Mucosa of descending colon (tissue), 3 donors: ENCODE measurements at places on chromosomes 6 and 20.

DNA sequence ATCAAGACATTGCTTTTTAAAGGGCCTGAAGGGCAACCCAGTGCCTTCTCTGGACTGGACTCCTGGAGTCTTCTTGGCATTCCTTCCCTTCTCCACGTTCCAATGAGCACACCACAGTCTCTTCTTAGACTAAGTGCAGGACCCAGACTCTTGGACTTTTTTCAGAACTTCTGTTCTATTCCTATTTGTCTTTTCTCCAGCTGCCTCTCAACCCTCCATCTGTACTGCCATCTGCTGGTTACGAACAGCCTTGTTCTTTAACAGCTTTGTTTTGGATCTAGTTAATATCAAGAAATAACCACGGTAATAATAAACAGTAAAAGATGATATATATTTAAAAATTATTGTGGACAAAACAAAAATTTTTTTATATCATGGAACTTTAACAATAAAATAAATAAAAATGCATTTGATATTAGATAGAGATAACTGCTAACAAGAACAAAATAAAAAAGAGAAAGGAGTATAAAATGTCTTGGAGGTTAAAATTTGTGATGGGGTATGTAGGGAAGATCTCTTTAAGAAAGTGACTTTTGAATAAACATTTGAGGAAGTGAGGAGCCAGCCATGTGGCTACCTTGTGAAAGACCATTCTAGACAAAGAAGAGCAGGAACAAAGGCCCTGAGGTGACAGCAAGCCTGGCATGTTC, 105.1 kb upstream of the HCRTR2 start:
- DNase-seq: no peak

DNA sequence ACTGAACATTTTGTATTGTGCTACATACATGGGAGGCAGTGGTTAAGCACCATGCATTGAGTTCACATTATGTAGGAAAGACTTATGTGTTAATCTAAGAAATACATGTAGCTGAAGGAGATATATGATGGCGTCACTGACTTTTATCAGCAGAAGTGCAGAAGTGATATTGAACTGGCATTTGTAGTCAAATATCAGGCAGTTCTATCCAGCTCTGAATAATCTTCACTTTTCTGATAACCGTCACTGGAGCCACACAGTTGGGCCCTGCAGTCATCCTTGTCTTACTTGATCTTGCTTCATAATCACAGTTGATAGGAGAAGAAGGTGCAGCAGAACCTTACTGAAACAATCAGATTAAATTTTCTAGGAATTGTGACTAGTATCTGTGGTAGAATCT, 26.4 kb downstream of the CRISP1 start:
- no peak for DNase-seq

- no peak for DNase-seq
Measured at GRCh38 chr6:89297695-89298351, 17.3 kb downstream of the GABRR2 start.

DNA sequence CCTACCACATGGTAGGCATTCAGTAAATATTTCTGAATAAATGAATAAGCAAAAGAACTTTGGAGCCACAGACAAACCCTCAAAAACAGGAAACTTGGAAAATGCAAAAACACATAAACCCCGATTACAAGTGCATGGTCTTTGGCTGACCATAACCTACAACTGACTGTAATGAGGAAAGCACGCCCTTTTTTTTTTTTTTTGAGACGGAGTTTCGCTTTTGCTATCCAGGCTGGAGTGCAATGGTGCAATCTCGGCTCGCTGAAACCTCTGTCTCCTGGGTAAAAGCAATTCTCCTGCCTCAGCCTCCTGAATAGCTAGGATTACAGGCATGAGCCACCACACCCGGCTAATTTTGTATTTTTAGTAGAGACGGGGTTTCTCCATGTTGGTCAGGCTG, 11.9 kb upstream of the LATS1 start:
- DNase-seq: no peak

GRCh38 chr20:24405810-24406209, 63.6 kb upstream of the SYNDIG1 start:
- no peak for DNase-seq

GRCh38 chr6:44856479-44856878, 469.0 kb downstream of the CDC5L start:
- DNase-seq: no peak

- no peak for DNase-seq
Measured at GRCh38 chr6:98976674-98977385, 29.1 kb upstream of the FBXL4 start.

DNA sequence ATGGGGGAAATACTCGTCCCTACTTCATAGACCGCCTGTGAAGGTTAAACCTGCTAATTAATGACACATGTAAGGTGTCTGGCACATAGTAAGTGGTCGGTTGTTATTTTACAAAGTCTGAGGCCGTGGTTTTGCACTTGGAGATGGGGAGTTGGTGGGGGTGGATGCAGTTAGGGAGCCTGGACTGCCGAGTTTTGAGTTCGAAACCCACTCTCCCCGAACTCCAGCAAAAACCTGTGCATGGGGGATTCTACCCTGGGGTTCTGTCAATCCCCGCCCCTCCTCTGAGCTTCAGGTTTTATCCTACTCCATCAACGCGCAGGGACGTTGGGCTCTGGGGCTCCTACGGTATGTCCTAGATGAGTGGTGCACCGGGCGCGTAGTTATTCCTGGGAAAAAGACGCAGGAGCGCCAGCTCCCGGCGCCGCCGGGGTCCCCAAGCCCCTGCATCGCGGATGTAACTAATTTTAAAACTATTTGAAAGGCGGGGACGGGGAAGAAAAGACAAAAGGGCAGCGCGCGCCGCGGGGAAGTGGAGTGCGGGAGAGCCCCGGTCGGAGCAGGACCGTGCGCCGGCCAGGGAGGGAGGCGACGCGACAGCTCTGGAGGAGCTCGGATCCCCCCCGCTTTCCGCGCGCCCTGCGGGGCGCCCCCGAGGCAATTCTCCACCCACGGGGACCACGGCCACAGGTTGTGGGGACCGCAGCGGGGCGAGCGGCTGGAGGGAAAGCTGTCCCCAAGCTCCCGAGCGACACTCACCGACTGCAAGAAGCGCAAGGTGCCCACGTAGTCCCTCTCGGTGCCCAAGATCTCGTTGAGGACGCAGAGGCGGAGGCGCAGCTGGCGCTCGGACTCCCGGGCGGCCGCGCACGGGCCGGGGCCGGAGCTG, 672 bp downstream of the PREX1 start:
- DNase-seq: peak; percentile 65
